Cardiac septum (tissue), 1 donor: ENCODE measurements at places on chromosomes 7 and 10.

DNA sequence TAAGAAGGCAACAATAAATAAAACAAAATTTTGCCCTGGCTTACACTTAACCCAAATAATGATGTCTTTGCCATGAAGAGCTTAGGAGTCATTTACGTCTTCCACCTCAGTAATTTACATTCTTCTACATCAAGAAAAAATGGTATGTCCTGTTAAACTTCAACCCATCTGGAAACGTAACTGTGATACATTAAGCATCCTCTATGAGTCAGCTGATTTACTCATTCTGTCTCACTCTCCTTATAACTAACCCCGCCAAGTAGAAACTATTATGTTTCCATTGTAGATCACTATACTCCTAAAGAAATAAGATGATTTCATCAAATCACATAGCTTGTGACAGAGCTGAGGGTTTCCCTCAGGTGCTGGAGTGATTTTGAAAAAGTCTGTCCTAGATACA, 330.7 kb downstream of the CDC14C start:
- DNase-seq, result no peak

DNA sequence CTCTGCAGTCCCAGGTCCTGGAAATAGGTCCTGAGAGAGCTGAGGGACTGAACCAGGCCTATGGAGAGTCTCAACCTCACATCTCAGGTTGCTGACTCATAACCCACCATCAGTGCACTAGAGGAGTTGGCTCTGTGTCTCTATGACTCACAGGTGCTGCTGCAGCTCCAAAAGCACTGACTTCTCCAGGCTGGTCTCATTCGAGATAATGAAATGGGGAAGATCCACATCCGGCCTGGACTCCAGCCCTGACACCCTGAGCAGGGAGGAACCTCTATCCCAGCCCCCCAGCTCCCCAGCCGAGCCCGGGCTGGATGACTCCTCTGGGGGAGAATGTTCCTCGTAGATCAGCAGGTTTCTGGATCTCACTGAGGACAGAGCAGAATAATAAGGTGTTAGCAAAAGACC, 35.5 kb upstream of the DGKI start:
- no peak for DNase-seq

DNA sequence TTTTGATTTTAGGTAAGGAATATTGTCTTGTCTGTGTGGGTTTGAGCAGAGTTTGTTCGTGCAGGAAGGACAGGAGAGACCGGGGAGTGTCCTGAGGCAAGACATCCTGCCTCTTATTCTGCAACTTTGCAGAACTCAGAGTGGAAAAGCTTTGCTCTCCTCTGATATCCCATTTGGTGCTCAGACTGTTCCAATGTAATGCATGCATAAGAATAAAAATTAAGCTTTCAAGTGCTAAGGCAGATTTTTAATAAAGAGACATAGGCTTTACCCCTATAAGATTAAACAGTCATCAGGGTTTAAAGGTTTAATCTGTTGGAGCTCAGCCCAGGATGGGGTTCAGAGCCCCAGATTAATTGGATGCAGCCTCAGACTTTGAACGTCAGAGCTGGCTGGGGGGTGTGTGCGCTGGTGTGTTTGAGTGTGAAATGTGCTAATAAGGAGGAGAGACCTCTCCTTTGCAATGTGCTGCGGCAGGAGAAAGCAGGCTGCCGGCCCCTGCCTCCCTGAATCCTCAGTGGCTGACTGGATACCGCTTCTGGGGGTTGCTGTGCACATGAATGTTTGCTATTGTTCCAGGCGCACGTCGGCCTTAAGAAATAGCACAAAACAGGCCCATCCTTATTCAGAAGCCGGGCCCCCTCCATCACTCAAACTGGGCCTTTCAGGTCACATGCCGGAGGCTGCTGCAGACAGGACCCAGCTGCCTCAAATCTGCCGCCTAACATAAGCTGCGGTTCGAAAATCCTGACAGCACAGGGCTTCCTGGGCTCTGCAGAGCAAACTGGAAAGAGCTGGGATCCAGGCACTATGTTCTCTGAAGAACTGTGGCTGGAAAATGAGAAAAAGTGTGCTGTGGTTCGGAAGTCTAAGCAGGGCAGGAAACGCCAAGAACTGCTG, 84.1 kb upstream of the PRR15 start:
- DNase-seq, result no peak

GRCh38 chr7:37411444-37412034, 37.1 kb downstream of the ELMO1 start:
- DNase-seq, result no peak

- DNase-seq, result no peak
These were observed 259.5 kb upstream of the CTBP2 start for GRCh38 chr10:125419831-125420230.

- DNase-seq, result no peak
These were observed 6.4 kb downstream of the IKZF1 start for GRCh38 chr7:50310956-50311355.

GRCh38 chr7:143487566-143487965, 9.9 kb downstream of the TAS2R41 start:
- DNase-seq, result no peak

DNA sequence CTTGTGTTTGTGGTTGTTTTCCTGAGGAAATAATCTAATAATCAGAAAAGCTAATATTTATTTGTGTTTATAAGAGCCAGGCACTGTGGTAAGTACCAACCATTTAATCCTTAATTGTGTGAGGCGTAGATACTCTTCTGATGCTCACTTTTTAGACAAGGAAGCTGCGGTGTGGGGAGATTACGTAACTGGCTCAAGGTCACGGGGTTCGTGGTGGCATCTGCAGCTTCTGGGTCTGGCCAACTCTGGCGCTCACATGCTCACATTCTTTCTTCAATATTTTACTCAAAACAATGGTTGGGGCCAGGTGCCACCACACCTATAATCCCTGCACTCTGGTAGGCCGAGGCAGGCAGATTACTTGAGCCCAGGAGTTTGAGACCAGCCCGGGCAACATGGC, 77.6 kb downstream of the RALA start:
- peak; percentile 81 for DNase-seq

DNA sequence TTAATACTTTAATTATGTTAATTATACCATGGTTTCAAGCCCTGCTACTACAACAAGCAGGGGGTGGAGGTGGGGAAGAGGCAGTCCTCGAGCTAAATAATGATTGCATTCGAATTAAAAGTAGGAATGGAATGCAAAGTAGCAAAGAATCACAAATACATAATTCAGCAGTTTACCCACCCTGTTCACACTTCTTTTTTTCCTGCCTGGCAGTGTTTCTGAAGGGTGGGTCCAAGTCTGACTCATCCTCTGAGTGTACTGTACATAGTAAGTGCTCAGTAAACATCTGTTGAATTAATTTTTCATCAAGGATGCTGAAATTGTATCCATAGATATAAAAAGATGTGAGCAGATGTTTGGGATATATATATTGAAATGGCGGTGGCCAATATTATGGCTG, 778.8 kb downstream of the LRMDA start:
- DNase-seq, result no peak
